ENCODE measurements at places on chromosomes 3 and 15.

GRCh38 chr15:25732191-25732590 lies 130.9 kb downstream of the ATP10A start:
- no peak for DNase-seq

- no peak for DNase-seq
Measured at GRCh38 chr3:29152379-29152778, 128.5 kb upstream of the RBMS3 start.

DNA sequence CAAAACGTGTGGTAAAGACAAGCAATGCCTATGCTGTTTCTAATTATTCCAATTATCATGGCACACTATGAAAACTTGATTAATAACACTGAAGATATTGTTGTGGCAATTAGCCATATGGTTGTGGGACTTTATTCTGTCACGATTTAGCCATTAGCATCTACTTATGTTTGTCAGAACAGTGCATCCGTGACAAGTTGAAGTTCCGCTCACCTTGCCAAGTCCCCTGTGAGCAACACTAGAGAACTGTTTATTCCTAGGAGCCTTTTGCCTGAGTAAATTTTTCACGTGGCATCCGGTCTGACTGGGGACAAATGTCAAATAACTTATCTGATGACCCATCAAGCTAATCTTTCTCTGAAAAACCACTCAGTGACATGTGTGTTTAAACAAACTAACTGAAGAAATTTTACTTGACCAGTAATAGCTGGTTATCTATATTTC lies 403.3 kb downstream of the TBC1D5 start:
- no peak for DNase-seq

GRCh38 chr15:31387479-31388118 lies 61.0 kb downstream of the KLF13 start:
- DNase-seq = no peak

DNA sequence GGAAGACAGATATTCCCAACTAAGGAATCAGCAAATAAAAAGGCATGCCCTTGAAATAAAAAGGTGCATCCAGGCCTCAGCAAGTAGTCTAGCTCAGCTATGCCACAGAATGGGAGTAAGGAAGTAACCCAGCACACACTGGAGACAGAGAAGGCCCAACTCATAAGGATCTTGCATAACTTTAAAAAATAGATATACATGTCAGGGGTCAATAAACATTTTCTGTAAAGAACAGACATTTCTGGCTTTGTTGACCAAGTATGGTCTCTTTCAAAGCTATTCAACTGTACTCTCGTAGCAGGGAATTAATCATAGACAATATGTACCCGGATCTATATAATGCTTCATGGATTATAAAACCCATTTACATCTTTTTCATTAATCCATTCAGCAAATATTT lies 449.3 kb downstream of the TAFA4 start:
- no peak for DNase-seq

DNA sequence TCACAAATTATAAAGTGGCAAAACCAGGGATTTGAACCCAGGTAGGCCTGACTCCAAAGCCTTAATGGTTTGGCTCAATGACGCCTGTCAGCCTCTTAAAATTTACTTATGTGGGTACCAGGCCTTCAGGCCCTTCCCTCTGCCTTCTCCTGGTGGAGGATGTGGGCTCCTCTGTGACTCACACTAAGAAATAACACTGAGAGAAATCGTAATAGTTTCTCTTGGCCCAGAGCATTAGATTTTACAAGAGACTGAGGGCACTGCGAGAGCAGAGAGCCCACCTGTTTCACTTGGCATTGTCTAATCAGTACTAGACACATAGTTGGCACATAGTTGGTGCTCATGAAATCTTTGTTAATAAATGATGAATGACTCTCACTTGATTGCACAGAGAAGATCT lies 505.2 kb downstream of the SHQ1 start:
- no peak for DNase-seq

DNA sequence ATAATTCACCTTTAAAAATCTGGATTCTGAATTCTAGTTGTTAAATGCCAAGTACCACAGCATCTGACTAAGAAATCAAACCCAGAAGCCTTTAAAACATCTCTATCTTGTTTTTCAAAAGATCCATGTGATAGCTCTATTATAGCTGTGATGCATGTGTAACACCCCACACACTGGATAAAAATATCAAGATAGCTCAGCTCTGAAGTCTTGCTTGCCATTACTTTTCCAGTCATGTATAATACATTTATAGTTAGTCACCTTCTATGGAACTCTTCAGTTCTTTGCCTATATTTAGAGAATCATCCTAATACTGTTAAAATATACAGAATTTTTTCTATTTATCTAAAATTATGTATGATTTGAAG lies 11.6 kb downstream of the ARPP19 start:
- DNase-seq = no peak

GRCh38 chr3:47261301-47261700 lies 21.3 kb downstream of the KIF9 start:
- DNase-seq = no peak

DNA sequence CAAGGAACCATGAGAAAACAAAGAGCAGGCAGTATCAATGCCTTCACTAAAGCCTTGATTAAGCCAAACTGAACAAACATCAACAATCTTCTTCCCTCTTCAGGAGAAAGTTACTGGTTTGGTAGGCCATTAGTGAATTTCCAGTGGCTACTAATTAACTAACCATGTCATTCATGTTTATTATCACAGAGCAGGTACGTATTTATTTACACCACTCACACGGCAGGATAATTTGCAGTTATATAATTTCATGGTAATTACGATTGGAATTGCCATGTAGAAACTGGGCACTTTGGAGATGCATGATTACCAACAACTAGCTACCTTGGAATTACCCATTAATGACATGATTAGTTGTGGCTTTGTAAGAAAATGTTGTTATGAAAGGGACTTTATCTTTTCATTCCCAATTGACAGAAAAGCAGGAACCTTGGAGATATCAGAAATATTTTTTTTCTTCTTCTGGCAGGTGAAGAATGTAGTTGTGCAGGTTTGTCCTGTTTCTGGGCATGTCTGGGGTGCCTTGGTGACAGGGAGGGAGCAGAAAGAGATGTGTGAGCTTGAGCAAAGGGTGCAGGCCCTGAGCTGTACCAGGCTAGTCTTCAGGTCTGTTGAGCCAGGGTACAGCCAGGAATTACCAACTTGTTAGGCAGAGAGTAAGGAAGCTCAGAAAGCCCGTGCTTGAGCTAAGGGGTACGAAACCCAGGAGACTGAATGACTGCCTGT lies 310.7 kb downstream of the RORA start:
- DNase-seq = no peak

DNA sequence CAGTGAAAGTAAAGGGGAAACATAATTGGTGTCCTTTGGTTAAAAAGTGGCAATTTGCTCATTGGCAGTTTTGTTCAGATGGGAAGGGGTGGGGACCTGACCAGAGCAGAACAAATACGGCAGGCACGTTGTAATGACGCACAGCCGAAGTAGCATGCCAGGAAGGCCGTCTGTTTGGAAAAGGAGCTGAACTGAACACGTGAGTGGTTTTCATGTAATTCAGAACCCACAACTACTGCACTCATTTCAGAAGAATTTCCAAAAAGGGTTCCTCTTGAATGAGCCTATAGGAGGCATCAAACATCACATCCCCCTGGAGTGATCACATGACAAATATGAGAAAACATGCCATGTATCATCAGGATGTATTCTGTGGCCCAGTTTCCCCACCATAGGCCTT lies 42.9 kb upstream of the LMCD1 start:
- DNase-seq = no peak

GRCh38 chr3:138474163-138474562 lies 39.7 kb downstream of the ESYT3 start:
- no peak for DNase-seq

DNA sequence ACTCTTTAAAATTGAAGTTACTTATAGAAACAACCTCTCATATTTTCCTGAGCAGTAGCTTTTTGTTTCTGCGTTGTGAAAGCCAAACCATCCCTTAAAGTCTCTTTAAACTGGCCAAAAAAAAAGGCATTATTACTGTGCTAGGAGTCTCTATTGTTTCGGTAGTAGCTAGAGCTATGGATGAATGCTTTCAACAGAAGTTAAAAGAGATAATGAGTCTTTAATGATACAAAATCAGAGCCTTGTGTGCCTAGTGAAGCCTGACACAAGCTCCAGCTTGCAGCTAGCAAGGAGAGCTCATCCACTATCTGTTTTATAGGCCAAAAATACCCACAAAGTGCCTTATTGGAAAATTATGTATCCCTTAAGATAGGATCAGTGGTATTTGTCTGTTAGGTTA lies 360.4 kb upstream of the CDIN1 start:
- DNase-seq = no peak

DNA sequence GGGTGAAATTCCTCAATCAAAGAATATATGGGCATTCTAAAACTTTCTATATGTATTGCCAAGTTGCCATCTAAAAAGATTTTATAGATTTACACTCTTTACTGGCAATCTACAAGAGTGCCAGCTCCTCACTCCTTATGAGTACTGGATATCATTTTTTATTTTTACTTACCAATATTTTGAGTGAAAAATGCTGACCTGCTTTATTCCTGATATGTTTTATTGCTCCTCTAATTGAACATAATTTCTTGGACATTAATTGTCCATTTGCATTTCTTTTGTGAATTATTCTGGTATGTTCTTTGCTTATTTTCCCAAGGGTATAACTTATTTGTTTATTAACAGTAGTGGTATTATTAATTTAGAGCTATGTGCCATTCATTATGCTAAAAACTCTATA lies 96.8 kb downstream of the ECT2 start:
- no peak for DNase-seq

GRCh38 chr3:13559764-13560525 lies 11.0 kb downstream of the FBLN2 start:
- DNase-seq = no peak
